SJSA1 (cell line): ENCODE measurements at places on chromosomes 3 and 15. TPM values are rescaled to one million over a fixed set of nuclear protein-coding genes. Genes with fewer than 3 reads are reported as not detected.
A peak's percentile ranks its signal among the peaks of the same experiment; 100 is the strongest.

Gene RUBCN
- 7.0 and 10.4 TPM in 2 replicates for total RNA-seq

Gene ANKUB1
- 0.31 TPM in 1 of 2 replicates, not detected in the other for total RNA-seq

Gene KCNMB2
- not detected in 2 replicates for total RNA-seq

Gene UPK1B
- 0.18 TPM in 1 of 2 replicates, not detected in the other for total RNA-seq

Gene CKMT1A
- total RNA-seq: not detected in 2 replicates

GRCh38 chr15:51736069-51736468, 1.4 kb downstream of the LYSMD2 start:
- peaks cover 4% of the 10 kb centered on the region; the same call in 1 of the 2 replicates for H3K36me3 ChIP-seq
- no peak for DNase-seq
- no peak overlapping the region for H3K4me3 ChIP-seq

- H3K27ac ChIP-seq: no peak overlapping the region
- no peak for DNase-seq
- no peaks in the 10 kb centered on the region for H3K27me3 ChIP-seq
- peaks cover 9% of the 10 kb centered on the region for H3K4me1 ChIP-seq
- no peaks in the 10 kb centered on the region for H3K36me3 ChIP-seq
These were observed 3.6 kb downstream of the SLC51A start for GRCh38 chr3:196219970-196220311.

DNA sequence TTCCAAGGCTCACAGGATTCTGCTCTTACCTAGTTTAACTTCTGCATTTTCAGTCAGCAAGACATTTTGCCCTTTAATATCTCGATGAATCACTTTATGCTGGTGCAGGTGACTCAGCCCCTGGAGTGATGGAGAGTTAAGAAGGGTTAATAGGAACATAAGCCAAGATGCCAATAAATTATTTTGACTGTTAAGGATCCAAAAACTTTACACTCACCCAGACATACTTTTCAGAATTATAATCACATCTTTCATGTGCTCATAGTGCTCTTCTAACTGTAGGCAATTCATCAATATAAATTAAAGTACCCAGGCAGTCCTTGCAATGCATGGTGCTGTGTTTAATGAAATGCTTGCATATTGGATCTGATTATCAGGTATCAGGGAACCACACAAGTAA, 164.1 kb upstream of the SLC2A2 start:
- no peaks in the 10 kb centered on the region for H3K36me3 ChIP-seq
- no peak overlapping the region for H3K27ac ChIP-seq
- no peaks in the 10 kb centered on the region for H3K27me3 ChIP-seq
- peaks cover 22% of the 10 kb centered on the region for H3K4me1 ChIP-seq
- DNase-seq: no peak

DNA sequence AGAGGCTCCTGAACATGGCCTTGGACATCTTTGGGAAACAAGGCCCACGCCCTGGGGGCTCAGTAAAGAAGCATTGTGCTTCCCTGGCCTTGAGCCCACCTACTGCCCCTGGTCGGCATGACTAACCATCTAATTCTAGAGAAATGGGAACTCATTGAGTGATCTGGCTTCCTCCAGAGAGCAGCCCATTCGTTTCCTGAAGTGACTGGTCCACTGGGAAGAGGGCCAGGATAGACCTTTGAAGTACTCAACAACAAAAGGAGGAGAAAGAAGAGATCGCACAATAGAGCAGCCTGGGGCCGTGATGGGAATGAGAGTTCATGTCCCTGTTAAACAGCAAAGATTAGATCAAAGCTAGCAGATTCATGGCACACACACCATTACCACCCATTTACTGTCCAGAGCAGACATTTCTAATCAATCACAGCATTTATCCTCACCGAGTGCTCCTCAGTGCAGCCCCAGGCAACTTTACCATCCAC, 514.4 kb upstream of the PROK2 start:
- H3K4me1 ChIP-seq: peaks cover 8% of the 10 kb centered on the region
- H3K27me3 ChIP-seq: no peaks in the 10 kb centered on the region
- DNase-seq: no peak
- H3K4me3 ChIP-seq: no peak overlapping the region
- no peak overlapping the region for H3K27ac ChIP-seq
- no peaks in the 10 kb centered on the region for H3K36me3 ChIP-seq

- peak overlapping the region; percentile 77 for H3K27ac ChIP-seq
- no peak for DNase-seq
- no peaks in the 10 kb centered on the region for H3K27me3 ChIP-seq
- H3K36me3 ChIP-seq: no peaks in the 10 kb centered on the region
- peaks cover 43% of the 10 kb centered on the region for H3K4me1 ChIP-seq
These were observed 48.5 kb upstream of the SLC4A7 start for GRCh38 chr3:27532426-27533260.

- H3K27me3 ChIP-seq: no peaks in the 10 kb centered on the region
- no peak overlapping the region for H3K27ac ChIP-seq
These were observed 4.5 kb downstream of the LRRC3B start for GRCh38 chr3:26627080-26627479.

DNA sequence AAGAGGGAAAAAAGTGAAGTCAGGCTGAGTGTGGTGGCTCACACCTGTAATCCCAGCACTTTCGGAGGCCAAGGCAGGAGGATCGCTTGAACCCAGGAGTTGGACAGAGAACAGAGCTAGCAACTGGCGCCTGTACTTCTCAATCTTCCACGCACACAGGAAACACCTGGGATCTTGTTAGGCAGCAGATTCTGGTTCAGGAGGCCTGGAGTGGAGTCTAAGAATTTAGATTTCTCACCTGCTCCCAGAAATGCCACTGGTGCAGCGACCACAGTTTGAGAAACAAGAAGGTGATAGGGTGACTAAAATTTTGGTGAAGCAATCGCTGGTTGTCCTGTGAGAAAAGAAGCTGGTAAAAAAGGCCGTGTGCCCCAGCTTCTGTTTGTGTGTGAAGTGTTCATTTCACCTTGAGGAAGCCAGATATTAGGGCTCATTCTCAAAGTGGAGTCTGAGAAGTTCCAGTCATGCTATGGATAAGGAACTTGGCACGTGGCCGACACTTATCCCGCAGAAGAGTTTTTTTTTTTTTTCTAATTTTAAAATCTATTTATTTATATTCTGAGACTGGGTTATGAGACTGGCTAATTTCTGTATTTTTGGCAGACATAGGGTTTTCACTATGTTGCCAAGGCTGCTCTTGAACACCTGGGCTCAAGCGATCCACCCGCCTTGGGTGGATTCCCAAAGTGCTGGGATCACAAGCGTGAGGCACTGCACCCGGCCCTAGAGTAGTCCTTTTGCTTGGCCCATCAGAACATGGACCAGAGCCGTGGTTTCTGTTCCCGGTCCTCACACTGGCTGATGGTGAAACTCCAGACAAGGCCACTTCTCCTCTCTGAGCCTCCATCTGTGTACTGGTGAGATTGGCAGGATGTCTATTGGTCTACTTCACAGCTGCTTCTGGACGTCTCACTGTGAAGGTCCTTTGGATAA, 324.6 kb upstream of the PROK2 start:
- no peak overlapping the region for H3K27ac ChIP-seq
- H3K36me3 ChIP-seq: no peaks in the 10 kb centered on the region
- H3K4me1 ChIP-seq: no peaks in the 10 kb centered on the region
- H3K4me3 ChIP-seq: no peak overlapping the region
- no peak for DNase-seq

- no peak overlapping the region for H3K27ac ChIP-seq
- H3K27me3 ChIP-seq: no peaks in the 10 kb centered on the region
- no peak overlapping the region for H3K4me3 ChIP-seq
- peaks cover 13% of the 10 kb centered on the region for H3K4me1 ChIP-seq
- no peak for DNase-seq
- peaks cover 48% of the 10 kb centered on the region for H3K36me3 ChIP-seq
These were observed 11.9 kb downstream of the GPR176 start for GRCh38 chr15:39908186-39908585.

GRCh38 chr15:71739355-71739754, 71.0 kb upstream of the NR2E3 start:
- H3K4me1 ChIP-seq: peaks cover 4% of the 10 kb centered on the region; the same call in 1 of the 2 replicates
- no peaks in the 10 kb centered on the region for H3K36me3 ChIP-seq
- H3K27ac ChIP-seq: no peak overlapping the region
- no peak overlapping the region for H3K4me3 ChIP-seq
